ENCODE measurements at places on chromosomes 13 and 19.

- DNase-seq = no peak
Measured at GRCh38 chr19:42528354-42529247, at the start of gene CEACAM1. TSS of gene CEACAM1 (minus strand) at chr19:42528481. CDS start at chr19:42528374, 107 bp downstream.

- no peak for DNase-seq
Measured at GRCh38 chr19:4744451-4745174, 21.0 kb upstream of the DPP9 start.

- DNase-seq = no peak
Measured at GRCh38 chr19:47183601-47184000, 47.4 kb downstream of the BBC3 start.

- DNase-seq = no peak
Measured at GRCh38 chr19:29535214-29535831, 9.5 kb downstream of the VSTM2B start.

DNA sequence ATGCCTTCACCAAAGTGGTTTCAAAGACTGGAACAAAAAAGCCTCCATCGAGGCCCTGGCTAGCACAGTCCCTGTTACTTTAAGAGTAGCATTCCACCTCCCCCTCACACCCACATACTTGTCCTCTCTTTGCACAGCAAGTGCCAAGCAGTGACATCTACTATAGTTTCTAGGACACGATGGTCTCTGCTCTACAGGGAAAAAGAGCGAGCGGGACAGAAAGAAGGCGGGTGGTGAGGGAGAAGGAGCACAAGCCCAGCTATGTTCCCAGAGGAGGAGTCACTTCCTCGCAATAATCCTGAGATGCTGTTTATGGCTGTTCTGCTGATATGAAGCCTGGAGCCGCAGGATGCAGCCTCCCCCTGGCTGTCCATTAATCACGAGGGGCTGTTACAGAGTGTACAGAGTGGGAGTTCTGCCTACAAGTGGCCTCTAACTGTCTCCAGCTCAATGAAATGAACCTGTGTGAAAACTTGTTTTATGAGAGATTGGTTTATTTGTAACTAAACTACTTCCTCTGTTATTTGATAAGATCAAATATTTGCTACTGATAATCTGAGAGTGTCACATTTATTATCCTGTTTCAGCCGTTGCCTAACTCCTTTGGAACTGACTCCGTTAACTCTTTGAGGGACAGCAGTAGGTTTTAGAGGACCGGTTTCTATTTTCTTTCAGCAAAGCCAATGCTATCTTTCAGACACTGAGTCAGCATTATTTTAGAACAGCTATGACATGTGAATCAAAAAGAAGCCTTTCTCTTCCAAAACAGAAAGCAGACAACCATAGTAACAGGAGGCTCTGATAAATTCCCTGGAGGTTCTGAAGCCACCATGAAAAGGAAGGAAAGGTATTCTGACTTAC lies 208.0 kb downstream of the SPRY2 start:
- no peak for DNase-seq

DNA sequence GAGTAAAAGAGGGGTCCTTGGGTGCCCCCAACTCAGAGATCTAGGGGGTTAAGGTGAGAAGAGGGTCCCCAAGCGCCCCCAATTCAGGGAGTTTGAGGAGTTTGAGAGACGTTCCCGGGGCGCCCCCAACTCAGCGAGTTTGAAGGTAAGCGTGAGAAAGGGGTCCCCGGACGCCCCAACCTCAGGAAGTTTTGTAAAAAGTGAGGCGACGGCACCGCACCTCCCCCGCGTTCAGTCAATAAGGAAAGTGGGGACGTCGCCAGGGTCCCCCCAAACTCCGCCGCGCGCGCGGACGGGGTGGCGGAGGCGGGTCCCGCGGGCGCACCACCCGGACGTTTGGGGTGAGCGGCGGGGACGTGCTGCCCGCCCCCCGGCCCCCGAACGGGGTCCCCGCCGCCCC lies 353 bp downstream of the RFX2 start:
- no peak for DNase-seq

DNA sequence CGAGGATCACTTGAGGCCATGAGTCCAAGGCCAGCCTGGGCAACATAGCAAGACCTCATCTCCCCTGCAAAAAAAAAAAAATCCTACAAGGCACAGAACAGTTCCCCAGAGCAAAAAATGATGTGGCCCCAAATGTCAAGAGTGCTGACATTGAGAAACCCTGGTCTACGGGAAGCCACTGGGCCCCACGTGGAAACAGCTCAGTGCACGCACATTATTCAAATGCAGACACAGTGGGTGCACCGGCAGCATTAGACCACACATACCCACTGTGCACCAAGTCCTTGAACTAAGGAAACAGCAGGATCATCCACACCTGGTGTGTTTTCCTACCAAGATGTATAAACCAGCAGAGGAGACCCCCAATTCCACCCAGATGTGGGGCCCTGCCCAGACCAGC lies 35.0 kb upstream of the ADGRE5 start:
- no peak for DNase-seq

- no peak for DNase-seq
Measured at GRCh38 chr13:50745542-50746115, 97.9 kb downstream of the DLEU7 start.

All from NCI-H187 (cell line).